HFFc6 (cell line): ENCODE measurements at places on chromosomes 2 and 18. TPM values are rescaled to one million over a fixed set of nuclear protein-coding genes. Genes with fewer than 3 reads are reported as not detected.

DNA sequence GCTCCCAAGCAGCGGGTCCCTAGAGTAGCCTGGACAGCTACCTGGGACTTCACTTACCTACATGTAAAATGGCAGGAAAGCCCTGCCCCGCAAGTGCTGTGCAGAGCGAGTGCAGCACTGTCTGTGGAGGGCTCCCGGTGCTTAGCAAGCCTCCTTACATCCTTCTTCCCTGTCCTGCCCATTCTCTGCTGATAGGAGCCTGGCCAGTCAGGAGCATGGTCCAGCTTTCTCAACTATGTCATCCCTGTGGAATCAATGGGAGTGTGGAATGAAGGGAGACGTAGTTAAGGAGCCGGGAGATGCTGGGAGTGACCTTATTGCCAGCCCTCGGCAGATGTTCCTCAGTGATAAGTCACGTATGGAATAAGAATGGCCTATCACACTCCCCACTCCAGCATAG is 661.9 kb upstream of the ID2 start:
- no peaks in the 10 kb centered on the region for H3K4me1 ChIP-seq
- DNase-seq: no peak
- H3K36me3 ChIP-seq: no peaks in the 10 kb centered on the region
- peaks cover 2% of the 10 kb centered on the region; the same call in 1 of the 2 replicates for H3K27me3 ChIP-seq
- no peak overlapping the region for H3K27ac ChIP-seq

GRCh38 chr2:72134997-72135800 is 12.5 kb downstream of the CYP26B1 start:
- peaks cover 4% of the 10 kb centered on the region for H3K27me3 ChIP-seq

GRCh38 chr2:106020032-106020431 is 174.1 kb downstream of the UXS1 start:
- H3K4me1 ChIP-seq: no peaks in the 10 kb centered on the region
- H3K27me3 ChIP-seq: peaks cover 27% of the 10 kb centered on the region
- no peak overlapping the region for H3K27ac ChIP-seq
- no peaks in the 10 kb centered on the region for H3K36me3 ChIP-seq
- DNase-seq: no peak
- H3K4me3 ChIP-seq: no peak overlapping the region

- no peak for DNase-seq
- no peaks in the 10 kb centered on the region for H3K36me3 ChIP-seq
- H3K4me3 ChIP-seq: no peak overlapping the region
- H3K27ac ChIP-seq: no peak overlapping the region
Observed at GRCh38 chr2:210226223-210226622, 976 bp upstream of the ACADL start.

GRCh38 chr2:36318-36717 is 10.0 kb downstream of the FAM110C start:
- no peak overlapping the region for H3K27ac ChIP-seq
- no peaks in the 10 kb centered on the region for H3K36me3 ChIP-seq
- DNase-seq: no peak
- H3K4me1 ChIP-seq: no peaks in the 10 kb centered on the region
- no peak overlapping the region for H3K4me3 ChIP-seq

DNA sequence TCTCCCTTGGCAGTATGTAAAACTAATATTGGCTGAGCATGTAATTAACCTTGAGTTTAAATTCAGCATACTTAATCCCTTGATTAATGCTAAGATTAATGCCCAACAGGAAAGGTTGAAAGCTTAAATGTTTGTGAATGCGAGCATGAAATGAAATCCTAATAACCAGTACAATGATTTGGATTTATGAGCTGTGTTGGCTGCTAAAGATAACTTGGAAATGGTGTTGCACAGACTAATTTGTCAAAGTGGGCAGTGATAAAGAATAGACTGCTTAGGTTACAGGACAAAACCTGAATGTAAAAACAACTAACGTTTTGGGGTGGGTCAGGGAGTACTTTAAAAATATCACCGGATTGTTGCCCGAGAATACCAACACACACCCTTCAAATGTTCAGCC is 70.6 kb downstream of the MGAT5 start:
- no peak overlapping the region for H3K27ac ChIP-seq
- peaks cover 36% of the 10 kb centered on the region for H3K36me3 ChIP-seq
- H3K4me3 ChIP-seq: no peak overlapping the region
- no peak for DNase-seq
- H3K27me3 ChIP-seq: no peaks in the 10 kb centered on the region; the same call in 1 of the 2 replicates
- H3K4me1 ChIP-seq: no peaks in the 10 kb centered on the region

DNA sequence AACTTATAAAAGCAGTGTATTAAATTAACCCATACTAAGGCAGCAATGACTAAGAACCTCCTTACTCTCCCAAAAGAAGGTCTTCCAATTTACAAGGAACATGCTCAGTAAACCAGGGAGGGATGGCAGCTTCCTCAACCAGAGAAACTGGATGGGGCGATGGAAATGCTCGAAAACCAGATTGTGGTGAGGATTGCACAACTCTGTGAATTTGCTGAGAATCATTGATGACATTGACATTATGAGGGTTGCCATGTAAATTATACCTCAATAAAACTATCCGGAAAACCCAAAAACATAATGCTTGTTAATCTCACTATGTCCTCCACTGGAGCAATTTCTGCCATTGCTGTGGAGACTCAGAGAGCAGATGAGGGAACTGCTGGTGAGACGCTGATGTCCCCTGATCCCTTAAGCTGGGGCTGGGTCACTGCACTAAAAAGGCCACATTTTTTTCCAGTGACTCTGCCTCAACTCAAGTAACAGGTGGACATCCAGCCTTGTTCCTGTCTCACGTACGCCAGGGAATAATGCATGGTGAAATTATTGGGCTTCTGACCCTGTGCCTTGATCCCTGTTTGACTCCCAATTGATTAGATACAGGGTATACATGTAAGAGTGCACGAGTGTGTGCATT is 288.3 kb downstream of the CYP26B1 start:
- no peak overlapping the region for H3K4me3 ChIP-seq
- peaks cover 5% of the 10 kb centered on the region for H3K36me3 ChIP-seq
- peaks cover 52% of the 10 kb centered on the region for H3K27me3 ChIP-seq
- DNase-seq: no peak
- H3K4me1 ChIP-seq: no peaks in the 10 kb centered on the region

GRCh38 chr18:54387631-54388030 is 29.9 kb downstream of the C18orf54 start:
- H3K4me1 ChIP-seq: peaks cover 26% of the 10 kb centered on the region
- no peaks in the 10 kb centered on the region; the same call in 1 of the 2 replicates for H3K27me3 ChIP-seq
- 0 out of 2 replicates have a peak, but pooled peaks cover 4% of the 10 kb centered on the region for H3K36me3 ChIP-seq
- H3K4me3 ChIP-seq: no peak overlapping the region

DNA sequence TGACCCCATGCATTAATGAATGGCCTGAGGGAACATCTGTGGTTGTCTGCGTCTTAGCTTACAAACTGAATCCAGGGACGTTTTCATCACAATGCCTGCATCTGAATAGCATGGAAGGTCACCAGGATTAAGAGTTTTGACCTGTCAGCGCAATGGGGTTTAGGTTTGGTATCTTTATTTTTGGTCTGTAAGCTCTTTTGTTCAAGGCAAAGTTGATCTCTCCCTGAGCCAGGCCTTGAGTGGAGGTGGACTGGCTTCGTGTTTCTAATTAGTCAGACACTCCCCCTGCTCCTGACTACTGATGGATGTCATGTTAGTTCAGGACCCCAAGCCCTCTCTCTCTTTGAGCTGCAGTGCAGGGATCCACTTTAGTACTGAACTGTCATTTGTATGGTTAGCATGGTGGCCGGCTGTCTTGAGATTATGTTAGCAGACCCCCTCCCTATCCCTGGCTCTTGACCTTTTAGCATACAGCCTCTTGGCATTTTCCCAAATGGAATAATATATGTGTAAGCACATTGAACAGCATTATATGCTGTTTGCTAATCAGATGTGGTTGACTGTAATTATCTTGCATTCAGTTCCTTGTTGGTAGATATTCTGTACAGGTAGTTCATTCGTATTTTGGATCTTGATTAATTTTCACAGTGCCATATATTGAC is 59.2 kb downstream of the LYPD6 start:
- H3K36me3 ChIP-seq: peaks cover 18% of the 10 kb centered on the region; the same call in 1 of the 2 replicates
- peak overlapping the region; percentile 32; the same call in 1 of the 2 replicates for H3K4me3 ChIP-seq
- peaks cover 77% of the 10 kb centered on the region for H3K4me1 ChIP-seq
- no peaks in the 10 kb centered on the region; the same call in 1 of the 2 replicates for H3K27me3 ChIP-seq
- DNase-seq: no peak

GRCh38 chr2:75495862-75496261 is 64.9 kb downstream of the EVA1A start:
- peaks cover 69% of the 10 kb centered on the region for H3K4me1 ChIP-seq
- no peak overlapping the region for H3K27ac ChIP-seq
- peaks cover 51% of the 10 kb centered on the region for H3K36me3 ChIP-seq

GRCh38 chr2:37232131-37232933 is 874 bp downstream of the NDUFAF7 start:
- H3K4me3 ChIP-seq: no peak overlapping the region
- DNase-seq: peak; percentile 30
- no peak overlapping the region for H3K27ac ChIP-seq
- peaks cover 13% of the 10 kb centered on the region for H3K36me3 ChIP-seq

GRCh38 chr2:101265893-101266499 is 13.3 kb downstream of the CNOT11 start:
- H3K36me3 ChIP-seq: peaks cover 42% of the 10 kb centered on the region
- no peak overlapping the region for H3K4me3 ChIP-seq

GRCh38 chr2:1051075-1051474 is 100.4 kb downstream of the SNTG2 start:
- no peaks in the 10 kb centered on the region; the same call in 1 of the 2 replicates for H3K27me3 ChIP-seq
- H3K27ac ChIP-seq: no peak overlapping the region
- peaks cover 7% of the 10 kb centered on the region for H3K36me3 ChIP-seq
- no peak for DNase-seq
- no peak overlapping the region for H3K4me3 ChIP-seq
- H3K4me1 ChIP-seq: peaks cover 82% of the 10 kb centered on the region

GRCh38 chr2:172914341-172915008 is 161.2 kb upstream of the MAP3K20 start:
- H3K36me3 ChIP-seq: no peaks in the 10 kb centered on the region
- H3K27me3 ChIP-seq: peaks cover 19% of the 10 kb centered on the region
- no peak overlapping the region for H3K27ac ChIP-seq
- no peak overlapping the region for H3K4me3 ChIP-seq
- no peak for DNase-seq

GRCh38 chr2:5950736-5951135 is 258.6 kb downstream of the SOX11 start:
- H3K27ac ChIP-seq: no peak overlapping the region
- no peak overlapping the region for H3K4me3 ChIP-seq
- no peaks in the 10 kb centered on the region for H3K36me3 ChIP-seq
- H3K27me3 ChIP-seq: no peaks in the 10 kb centered on the region; the same call in 1 of the 2 replicates
- no peak for DNase-seq
- no peaks in the 10 kb centered on the region for H3K4me1 ChIP-seq

DNA sequence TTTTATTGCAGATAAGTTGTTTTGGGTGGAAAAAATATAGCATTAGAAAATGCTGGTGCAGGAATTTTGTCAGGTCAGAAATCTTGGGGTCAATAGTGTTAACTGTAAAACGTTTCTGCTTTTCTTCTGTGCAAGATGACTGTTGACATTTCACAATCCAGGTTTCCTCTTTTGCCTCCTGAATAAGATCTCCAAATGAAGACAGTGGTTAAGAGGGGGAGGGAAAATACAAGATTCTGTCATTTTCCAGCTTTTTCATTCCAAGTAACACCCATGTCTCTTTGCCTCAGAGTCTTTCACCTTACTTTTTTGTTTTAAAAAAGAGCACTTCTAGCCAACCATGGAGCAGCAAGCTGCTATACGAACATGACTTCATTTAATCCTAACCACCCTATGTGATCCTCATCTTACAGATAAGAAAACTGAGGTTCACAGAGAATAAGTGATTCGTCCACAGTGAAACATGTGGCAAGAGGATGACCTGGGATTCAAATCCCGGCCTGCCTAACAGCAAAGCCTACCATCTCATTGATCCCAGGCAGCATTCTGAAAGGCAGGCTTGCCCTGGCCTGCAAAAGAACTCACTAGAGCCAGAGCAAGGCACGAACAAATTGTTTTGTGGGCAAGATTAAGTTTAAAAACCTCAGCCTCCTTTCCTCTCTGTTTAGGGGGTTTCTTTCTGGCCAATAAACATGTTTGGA is 3.0 kb downstream of the PLEK start:
- DNase-seq: no peak
- peak overlapping the region; percentile 68 for H3K27ac ChIP-seq
- H3K4me3 ChIP-seq: peak overlapping the region; percentile 38

DNA sequence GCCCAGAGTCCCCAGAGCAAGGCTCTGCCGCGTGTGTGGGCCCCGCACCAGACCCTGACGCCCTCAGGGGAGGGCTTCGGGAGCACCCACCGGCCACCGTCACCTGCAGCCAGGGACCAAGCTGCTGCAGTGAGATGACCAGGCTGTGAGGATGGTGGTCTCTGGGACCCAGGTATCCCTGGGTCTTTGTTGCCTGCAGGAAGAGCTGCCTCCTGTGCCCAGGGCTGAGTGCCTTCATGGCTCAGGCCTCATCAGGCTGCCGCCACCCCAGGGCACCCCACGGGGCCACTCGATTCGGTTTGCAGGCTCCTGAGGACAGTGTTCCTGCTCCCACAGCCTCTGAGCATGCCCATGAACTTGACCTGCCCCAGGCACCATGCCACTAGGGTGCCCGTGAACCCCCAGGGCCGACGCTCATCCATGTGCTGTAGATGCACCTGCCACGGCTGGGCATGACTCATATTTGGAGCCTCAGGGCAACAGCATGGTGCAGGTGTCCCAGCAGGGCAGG is 109.8 kb downstream of the FAM210A start:
- peaks cover 24% of the 10 kb centered on the region for H3K27me3 ChIP-seq
- H3K4me1 ChIP-seq: peaks cover 8% of the 10 kb centered on the region

DNA sequence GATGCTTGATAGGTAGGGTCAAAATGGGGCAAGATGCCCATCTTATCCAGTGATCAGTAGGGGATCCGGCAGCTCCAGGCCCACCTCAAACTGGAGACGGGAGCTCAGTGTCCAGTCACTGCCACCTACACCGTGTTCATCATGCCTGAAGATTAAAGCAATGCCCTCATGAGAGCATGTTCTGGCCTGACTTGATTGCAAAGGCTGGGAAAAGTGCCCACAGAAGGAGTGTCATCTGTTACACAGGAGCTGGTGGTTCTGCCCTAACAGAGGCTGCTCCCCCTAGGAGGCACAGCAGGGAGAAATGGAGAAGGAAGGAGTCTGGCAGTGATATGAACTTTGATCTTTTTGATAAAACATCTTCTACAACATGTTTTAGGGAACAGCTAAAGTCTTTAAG is 92.3 kb downstream of the CCBE1 start:
- DNase-seq: peak; percentile 19
- H3K4me1 ChIP-seq: peaks cover 87% of the 10 kb centered on the region
- peak overlapping the region; percentile 92 for H3K27ac ChIP-seq
- H3K27me3 ChIP-seq: peaks cover 1% of the 10 kb centered on the region; the same call in 1 of the 2 replicates
- H3K4me3 ChIP-seq: peak overlapping the region; percentile 32

- H3K27me3 ChIP-seq: no peaks in the 10 kb centered on the region
- H3K4me1 ChIP-seq: peaks cover 68% of the 10 kb centered on the region
- no peak overlapping the region; the same call in 1 of the 2 replicates for H3K27ac ChIP-seq
- no peak overlapping the region for H3K4me3 ChIP-seq
- peaks cover 7% of the 10 kb centered on the region; the same call in 1 of the 2 replicates for H3K36me3 ChIP-seq
Observed at GRCh38 chr2:200321780-200322534, 15.5 kb downstream of the SPATS2L start.

Gene SAG
- not detected in 3 replicates for total RNA-seq

Gene IL1R1
- total RNA-seq: 14.2 to 25.0 TPM (median 15.0 TPM) in 3 replicates

Gene NEUROD1
- not detected in 3 replicates for total RNA-seq

Gene BOK
- total RNA-seq: 27.3 and 34.4 TPM in 2 replicates

Gene NT5DC4
- total RNA-seq: not detected in 3 replicates

Gene KCNF1
- total RNA-seq: 0.15 to 0.36 TPM in 2 of 3 replicates, not detected in the other

Gene MLPH
- 27.4 to 45.1 TPM (median 39.4 TPM) in 3 replicates for total RNA-seq

Gene HRH4
- not detected in 3 replicates for total RNA-seq

Gene RGPD3
- 0.05 TPM in 1 of 3 replicates, not detected in the others for total RNA-seq

Gene ALPG
- not detected in 3 replicates for total RNA-seq
